ENCODE measurements at places on chromosomes 13 and 19.

GRCh38 chr13:41978007-41978406, 17.1 kb upstream of the VWA8 start:
- DNase-seq, result no peak

DNA sequence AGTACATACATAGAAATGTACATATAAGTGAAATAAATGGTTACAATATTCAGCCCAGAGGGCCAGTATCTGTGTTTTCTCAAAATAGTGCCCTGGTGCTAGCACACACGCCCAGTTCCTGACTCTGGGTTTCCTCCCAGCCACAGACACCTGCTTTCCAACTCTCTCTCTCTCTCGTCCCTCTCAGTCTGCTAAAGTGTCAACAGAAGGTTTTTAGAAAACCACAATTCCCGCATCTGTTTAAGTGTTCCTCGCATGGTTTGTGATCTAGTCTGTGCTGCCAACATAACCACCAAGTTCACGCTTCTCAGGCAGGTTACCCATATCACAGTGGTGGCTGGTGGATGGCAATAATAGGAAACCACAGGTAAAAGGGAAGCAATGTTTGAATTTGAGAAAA, 17.8 kb upstream of the UPF3A start:
- no peak for DNase-seq

DNA sequence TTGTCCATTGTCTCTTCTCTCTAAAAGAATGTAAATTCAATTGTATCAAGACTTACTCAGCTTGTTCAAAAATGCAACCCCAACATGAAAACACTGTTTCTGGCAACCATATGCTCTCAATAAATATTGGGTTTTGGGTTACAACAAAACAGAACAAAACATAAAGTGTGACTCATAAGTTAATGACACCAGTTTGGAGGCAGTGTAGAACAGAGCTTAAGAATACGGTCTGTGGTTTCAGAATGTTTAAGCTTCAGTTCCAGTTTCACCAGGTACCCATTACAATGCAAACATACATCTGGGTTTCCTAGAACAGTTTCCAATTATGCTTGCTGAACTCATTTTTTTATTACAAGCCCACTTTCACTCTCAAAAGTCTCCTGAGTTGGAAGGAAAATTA, 285.8 kb upstream of the PCDH9 start:
- DNase-seq, result no peak

DNA sequence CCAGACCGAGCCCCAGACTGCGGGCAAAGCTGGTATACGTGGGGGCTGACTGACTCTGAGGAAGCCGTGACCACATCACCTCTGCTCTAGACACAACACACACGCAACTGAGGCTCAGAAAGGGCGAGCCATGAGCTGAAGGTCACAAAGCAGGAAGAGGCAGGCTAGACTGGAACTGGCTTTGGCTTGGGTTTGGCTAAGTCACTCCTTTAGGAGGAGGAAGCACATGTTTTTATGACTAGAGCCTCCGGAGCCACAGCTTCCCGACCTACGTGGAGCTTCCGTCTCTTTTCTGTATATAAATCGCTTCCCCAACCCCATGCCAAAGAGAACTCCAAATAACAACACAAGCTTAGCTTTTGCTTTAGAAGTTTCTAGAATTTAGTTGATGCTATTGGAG, 48.0 kb downstream of the RFX2 start:
- no peak for DNase-seq

- no peak for DNase-seq
These were observed 6.7 kb downstream of the TEX29 start for GRCh38 chr13:111326981-111327642.

DNA sequence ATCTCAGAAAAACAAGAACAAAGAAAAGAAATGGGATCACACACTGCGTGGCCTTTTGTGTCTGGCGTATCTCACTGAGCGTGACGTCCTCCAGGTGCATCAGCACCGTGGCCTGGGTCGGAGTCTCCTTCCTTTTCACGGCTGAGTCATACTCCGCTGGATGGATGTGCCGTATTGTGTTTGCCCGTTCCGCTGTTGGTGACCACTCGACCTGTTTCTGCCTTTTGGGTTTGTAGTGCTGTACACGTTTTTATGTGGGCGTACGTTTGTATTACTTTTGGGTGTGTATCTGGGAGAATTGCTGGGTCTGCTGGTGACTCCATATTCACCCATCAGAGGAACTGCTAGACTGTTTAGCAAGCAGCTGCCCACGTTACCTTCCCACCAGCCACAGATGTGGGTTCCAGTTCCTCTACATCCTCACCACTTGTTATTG, 11.4 kb downstream of the ARID3A start:
- DNase-seq, result no peak

DNA sequence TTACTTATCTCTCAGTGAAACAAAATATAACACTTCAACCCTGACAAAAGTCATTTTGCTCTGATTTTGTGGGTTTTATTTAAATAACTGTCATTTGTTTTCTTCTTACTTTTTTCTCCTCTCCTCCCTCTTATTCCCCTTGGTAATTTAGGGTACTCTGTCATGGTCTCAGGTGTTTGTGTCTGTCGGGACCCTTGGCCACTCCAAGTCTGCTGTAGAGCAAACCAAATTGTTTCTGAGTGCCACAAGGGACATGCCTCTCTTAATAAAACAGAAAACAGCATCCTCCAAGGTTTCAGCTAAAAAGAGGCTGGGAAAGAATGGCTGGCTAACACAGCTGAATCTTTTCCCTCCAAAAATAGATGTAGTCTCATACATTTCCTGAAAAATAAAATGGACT, 573.1 kb upstream of the KLF12 start:
- DNase-seq, result peak; percentile 43

DNA sequence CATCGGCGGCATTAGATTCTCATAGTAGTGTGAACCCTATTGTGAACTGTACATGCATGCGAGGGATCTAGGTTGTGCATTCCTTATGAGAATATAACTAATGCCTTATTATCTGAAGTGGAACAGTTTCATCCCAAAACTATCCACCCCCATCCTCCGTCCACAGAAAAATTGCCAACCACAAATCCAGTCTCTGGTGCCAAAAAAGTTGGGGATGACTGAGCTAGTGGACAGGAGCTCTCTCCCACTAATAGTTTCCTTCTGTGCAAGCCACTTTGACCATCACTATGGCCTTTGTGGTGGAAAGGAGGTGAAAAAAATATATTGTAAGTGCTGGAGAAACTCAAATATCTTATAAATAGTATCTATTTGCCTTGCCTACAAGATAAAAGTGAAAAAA, 857.8 kb downstream of the DIAPH3 start:
- no peak for DNase-seq

GRCh38 chr19:57789288-57789687, 19.8 kb downstream of the ZNF586 start:
- no peak for DNase-seq

- no peak for DNase-seq
These were observed 1029.8 kb downstream of the DIAPH3 start for GRCh38 chr13:59133903-59134302.

DNA sequence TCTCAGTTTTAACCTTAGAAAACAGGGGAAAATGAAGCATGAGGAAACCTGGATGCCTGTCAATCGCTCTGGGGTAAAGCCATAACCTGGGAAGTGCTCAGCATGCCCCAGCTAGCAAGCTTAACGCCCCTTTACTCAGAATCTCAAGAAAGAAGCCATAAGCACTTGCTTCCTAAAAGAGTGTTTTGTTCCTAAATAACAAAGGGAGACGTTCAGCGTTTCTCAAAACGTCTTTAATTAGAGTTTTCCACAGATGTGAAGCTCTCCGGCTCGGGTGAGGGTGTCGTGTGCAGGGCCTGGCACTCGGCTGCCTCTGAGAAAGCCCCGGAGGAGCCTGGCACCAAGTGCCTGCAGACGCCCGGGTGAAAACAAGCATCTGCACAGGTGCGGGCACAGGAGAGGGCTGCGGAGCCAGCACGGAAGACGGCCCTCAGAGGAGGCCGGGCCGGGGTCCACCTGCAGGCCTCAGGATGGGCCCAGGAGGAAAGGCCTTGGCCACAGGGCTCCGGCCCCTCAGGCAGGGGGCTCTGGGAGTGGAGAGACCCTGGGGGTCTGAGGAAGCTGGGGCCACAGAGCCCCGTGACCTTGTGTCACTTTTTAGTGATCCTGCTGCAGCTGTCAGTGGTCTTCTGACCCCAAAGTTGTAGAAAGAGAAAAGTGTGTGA, 6.2 kb downstream of the GAS6 start:
- DNase-seq, result no peak

- DNase-seq, result no peak
These were observed 57.5 kb upstream of the KCTD4 start for GRCh38 chr13:45258334-45258675.

DNA sequence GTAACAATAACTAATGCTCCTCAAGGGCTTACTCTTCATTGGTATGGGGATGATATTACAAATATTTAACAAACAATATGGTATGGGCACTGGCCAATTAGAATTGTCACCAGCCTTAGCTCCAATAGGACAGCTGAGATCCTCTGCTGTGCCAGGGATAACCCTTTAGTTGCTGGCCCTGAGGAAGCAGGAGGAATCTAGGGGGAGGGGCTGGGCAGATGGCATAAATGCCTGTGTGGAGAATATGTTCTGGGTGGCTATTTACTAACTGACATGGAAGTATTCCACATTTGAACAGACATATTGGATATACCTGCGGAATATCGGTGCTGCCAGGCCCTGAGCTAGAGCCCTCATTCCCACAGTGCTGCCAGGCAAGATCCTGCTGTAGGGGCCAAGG, 16.6 kb upstream of the LRCH1 start:
- DNase-seq, result no peak

GRCh38 chr19:11856596-11857250, 8.2 kb downstream of the ZNF439 start:
- DNase-seq, result no peak

- DNase-seq, result no peak
These were observed 23.0 kb downstream of the GTF2F2 start for GRCh38 chr13:45143346-45143751.

GRCh38 chr13:44801990-44802389, 187.3 kb downstream of the NUFIP1 start:
- DNase-seq, result no peak

DNA sequence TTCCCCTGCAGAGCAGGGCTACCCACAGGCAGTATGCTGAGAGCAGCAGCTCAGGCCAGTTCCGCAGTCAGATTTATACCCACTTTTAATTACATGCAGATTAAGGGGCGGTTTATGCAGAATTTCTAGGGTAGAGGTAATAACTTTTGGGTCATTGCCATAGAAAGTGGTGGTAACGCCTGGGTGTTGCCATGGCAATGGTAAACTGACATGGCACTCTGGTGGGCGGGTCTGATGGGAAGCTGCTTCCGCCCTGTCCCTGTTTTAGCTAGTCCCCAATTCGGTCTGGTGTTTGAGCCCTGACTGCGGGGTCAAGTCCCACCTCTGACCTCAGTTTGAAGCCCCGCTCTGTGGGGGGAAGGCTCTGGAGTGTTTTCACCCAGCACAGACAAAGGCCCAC, 141.1 kb upstream of the VSTM2B start:
- no peak for DNase-seq

- no peak for DNase-seq
These were observed 8.6 kb downstream of the GAS6 start for GRCh38 chr13:113855012-113855921.

DNA sequence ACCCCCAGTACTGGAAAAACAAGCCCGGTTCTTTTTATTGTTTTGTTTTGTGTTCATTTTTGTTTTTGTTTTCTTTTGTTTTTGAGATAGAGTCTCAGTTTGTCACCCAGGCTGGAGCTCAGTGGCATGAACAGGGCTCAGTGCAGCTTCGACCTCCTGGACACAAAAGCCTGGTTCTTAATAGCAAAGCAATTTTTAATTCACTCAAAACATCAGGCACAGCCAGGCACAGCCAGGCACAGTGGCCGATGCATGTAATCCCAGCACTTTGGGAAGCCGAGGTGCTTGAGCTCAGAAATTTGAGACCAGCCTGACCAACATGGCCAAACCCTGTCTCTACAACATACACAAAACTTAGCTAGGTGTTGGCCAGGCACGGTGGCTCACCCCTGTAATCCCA, 30.7 kb downstream of the INSR start:
- no peak for DNase-seq

DNA sequence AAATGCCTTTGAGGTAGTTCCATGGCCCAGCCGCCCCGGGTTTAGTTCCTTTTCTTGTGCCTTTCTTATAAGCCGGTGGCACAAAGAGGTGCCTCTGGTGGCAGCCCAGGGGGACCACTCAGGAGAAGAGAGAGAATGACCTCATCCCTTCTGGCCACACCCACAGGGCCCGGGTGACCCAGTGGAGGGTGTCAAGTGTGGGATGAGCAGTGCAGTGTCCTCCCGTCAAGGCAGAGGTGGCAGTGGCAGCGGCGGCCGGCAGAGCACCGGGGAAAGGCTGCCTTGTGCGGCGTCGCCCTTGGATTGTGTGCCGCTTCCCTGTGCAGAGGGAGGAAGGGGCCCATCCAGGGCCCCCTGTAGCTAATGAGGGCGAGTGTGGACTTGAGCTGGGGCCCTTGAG, 47.9 kb downstream of the KDM4B start:
- DNase-seq, result no peak

DNA sequence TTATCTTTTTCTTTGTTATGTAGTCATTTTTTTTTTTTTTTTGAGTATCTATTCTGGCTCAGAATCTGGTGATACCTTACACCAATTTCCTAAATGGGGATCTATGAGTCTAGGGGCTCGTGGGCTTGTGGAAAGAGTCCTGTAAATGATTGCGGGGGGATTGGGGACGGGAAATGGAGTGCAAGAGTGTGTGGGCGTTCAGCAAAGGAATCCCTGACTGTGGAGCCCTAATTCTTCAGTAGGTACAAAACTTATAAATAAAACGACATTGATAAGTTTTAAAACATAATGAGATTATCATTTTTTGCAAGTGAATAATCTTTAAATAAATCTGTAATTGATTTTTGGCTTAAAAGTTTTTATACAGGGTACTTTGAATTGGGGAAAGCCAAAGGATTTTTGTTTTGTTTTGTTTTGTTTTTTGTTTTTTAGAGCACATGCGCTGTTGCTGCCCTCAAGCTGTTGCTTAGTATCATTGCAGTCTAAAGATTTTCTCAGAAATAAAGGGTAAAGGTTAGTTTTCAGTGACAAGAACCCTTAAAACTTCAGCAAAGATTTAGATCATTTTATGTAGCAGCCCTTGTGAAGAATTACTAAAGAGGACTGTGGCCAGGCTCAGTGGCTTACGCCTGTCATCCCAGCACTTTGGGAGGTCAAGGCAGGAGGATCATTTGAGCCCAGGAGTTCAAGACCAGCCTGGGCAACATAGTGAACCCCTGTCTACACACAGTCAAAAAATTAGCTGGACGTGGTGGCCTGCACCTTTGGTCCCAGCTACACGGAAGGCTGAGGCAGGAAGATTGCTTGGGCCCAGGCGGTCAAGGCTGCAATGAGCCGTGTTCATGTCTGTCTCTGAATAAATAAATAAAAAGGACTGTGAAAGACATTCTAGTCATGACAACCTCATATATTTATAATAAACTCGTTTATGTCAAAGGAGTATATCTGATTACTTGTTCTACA, 1.7 kb downstream of the ERCC5 start:
- no peak for DNase-seq

DNA sequence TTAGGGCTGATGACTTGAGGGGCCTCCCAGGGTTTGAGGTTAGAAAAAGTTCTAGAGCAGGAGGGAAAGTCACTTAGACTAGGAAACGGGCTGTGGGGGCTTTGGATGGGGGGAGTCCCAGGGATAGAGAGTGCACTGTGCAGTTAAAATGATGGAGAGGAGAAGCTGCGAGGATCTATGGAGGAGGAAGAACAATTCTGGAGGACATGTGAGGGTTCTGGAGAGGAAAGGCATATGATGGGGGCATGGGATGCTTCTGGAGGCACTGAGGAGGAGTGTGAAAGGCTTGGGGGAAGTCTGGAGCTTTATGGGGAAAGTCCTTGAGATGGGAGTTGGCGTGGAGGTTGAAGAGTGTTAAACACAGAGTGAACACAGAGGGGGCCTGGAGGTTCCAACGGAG, 2.2 kb downstream of the KCNC3 start:
- no peak for DNase-seq

Measured in muscle of arm (tissue), 14 donors.